ENCODE measurements at places on chromosomes 4 and X.

GRCh38 chrX:83008415-83008814 is 499.7 kb upstream of the POU3F4 start:
- no peak for DNase-seq

GRCh38 chr4:67632492-67632891 is 68.5 kb downstream of the UBA6 start:
- DNase-seq, result no peak

DNA sequence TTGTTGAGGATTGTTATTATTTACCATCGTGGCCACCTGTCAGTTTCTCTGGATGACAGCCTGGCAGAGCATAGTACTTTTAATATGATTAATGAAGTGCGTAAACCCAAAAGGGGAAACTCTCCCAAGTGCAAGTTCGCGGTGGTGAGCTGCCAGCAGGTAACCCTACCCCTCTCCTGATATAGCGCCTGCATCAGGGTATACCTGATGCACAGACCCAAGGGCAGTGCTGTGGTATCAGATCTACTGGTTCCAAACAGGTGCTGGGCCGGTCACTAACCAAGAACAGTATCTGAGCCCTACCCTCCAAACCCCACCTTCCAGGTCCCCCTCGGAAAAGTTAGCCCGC is 1.6 kb downstream of the RNF150 start:
- DNase-seq, result no peak

DNA sequence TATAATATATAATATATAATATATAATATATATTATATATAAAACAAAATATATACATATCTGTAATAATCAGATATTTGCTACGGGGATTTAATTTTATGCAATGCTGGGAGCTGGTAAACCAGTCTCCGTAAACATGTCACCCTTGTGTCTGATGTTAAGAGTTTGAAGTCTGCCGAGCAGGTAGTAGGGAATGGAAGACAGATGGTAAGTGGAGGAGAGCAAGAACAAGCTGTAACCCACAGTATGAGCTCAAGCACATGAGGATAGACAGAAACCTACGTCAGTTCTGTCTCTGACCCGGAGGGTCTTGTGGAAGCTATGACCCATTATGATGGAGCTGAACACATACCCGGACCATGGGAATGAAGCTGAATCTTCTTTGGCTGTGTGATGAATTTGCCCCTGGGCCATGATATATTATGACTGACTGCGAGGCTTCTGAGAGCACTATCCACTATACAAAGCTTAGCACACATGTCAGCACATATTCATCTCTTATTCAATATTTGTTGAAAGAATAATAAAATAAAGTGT is 46.2 kb downstream of the TIGD2 start:
- DNase-seq, result no peak

DNA sequence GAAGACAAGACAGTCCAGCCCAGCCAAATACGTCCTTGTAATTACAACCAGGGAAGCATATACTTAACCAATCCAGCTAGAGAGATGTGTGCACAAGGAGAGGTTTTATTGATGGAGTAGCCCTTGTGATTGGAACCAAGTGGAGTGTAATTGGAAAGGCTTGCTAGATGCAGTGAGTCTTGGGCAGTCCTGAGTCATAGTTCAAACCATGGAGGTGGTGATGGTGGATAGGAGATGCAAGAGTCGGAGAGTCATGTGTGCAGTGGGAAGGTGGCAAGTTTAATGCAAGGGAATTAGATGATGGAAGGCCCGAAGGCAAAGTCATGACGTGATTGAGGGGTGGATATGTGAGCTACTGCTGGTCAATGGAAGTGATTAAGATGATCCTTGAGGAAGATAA is 63.7 kb downstream of the PHEX start:
- no peak for DNase-seq

- DNase-seq, result no peak
Measured at GRCh38 chr4:183153190-183153916, 54.3 kb downstream of the WWC2 start.

All from activated T-cell treated with anti-CD3 and anti-CD28 coated beads for 1 hour (primary cell).